ENCODE measurements at places on chromosomes 1 and 21.

DNA sequence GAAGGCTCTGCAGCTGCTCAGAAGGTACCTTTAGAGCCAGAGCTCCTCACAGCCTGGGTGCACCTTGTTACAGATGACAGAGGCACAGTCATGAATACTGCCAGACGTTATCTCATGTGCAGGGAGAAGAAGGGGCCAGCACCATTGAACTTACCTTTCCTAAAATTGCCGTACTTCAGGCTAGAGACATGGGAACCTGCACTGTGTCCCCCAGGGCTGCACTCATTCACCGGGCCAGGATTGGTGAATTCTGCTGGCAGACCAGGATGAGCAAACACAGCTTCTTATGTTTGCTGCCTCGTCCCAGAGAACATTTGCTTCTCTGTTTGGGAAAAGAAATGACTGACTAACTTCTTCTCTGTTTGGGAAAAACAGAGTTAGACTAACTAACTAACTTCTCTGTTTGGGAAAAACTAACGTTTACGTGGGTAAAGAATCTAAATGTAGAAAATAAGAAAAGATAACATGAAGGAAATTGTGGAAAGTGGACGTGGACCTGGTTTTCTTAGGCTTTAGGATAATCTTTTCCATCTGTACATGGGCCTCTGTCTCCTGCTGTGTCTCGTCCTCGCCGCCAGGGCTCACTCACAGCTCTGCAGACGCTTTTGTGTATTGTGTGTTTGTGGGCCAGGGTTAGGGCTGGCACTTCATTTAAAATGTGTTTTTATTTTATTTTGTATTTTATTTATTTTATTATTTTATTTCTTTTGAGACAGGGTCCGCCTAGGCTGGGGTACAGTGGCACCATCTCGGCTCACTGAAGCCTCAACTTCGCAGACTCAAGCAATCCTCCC, 9.9 kb downstream of the OBSCN start:
- DNase-seq = no peak

GRCh38 chr1:244280859-244281258, 170.8 kb downstream of the ADSS2 start:
- DNase-seq = no peak

DNA sequence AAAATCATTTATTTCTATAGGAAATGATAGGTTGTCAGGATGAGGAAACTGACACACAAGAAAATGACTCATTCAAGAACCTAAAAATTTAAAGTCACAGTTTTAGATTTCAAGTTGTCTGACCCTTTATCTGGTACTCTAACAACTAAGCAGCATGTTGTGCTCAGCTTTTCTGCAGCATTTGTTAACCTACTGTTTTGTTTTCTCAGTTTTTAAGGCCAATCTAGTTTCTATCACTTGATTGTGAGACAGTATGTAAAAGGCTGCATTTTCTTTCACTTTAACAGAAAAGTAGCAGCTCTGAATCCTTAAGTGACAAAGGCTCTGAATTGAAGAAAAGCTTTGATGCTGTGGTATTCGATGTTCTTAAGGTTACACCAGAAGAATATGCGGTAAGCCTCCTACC, 59.1 kb downstream of the RALGPS2 start:
- no peak for DNase-seq

GRCh38 chr1:168065506-168065905, 71.2 kb downstream of the GPR161 start:
- DNase-seq = no peak

GRCh38 chr1:3573500-3573899, 37.8 kb downstream of the MEGF6 start:
- DNase-seq = no peak

- no peak for DNase-seq
Observed at GRCh38 chr1:203086992-203087763, 1.4 kb upstream of the MYOG start.

DNA sequence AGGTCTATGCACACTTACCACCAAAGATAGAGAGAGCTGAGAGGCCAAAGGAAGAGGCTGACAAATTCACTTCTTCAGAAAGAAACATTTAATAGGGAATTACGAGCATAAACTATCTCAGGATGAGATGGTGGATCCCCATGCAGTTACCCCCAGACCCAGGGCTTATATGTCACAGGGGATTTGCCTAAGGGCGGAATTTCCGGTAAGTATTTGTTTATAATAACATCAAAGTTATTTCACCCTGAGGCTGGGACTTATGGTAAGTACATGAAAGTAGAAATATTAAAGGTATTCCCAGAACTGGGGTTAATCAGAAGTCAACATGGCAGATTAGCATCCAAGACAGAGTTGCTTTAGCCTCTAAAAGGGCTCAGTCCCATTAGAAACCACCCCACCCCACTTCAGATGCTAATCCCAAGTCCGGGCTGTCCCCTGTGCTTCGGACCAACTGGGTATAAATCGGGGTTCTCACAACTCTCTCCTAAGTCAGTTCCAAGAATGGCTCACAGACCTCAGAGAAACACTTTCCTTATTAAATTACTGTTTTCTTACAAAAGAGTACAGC, 247.4 kb upstream of the ZP4 start:
- no peak for DNase-seq

Data from T-helper 2 cell treated with Interferon-gamma antibody and Interleukin-4, amounts not matched to agents 5 μg/mL and 100 μg/mL, for 36 hours (primary cell).